ENCODE measurements at places on chromosomes 4 and X.

- DNase-seq: no peak
Observed at GRCh38 chr4:177236886-177237285, 72.8 kb upstream of the NEIL3 start.

GRCh38 chrX:110414273-110414672 is 55.6 kb downstream of the RTL9 start:
- no peak for DNase-seq

DNA sequence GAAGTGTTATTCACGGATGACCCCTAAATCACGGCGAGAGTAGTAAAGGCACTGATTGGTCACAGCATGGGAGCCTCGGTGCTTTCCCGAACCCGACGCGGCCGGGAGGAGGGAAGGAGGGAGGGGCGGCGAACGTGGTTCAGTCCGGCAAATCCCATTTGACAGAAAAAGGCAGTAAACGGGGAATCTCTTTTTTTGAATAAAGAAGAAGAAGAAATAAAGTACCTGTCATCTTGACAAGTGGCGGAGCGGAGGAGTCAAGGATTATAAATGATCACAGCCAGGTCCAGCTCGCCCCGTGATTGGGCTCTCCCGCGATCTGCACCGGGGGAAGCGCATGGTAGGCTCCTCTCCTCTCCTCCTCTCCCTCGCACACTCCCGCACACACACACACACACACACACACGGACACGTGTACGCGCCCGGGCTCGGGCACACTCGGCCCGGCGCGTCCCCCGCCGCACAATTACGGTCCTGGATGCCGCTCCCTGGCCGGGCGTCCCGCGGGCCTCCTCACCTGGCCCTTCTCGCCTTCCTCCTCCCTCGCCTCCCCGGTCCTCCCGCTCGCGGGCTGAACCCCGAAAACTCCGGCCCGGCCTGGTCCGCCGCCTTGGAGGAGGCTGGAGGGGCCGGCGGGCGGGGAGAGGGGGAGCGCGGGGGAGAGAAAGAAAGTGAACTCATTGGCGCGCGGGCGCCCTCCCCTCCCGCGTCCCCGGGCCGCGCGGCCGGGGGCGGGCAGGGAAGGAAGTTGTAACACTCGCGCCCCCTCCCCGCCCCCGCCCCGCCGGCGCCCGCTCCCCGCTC is 99.2 kb upstream of the TENM3 start:
- peak; percentile 60 for DNase-seq

DNA sequence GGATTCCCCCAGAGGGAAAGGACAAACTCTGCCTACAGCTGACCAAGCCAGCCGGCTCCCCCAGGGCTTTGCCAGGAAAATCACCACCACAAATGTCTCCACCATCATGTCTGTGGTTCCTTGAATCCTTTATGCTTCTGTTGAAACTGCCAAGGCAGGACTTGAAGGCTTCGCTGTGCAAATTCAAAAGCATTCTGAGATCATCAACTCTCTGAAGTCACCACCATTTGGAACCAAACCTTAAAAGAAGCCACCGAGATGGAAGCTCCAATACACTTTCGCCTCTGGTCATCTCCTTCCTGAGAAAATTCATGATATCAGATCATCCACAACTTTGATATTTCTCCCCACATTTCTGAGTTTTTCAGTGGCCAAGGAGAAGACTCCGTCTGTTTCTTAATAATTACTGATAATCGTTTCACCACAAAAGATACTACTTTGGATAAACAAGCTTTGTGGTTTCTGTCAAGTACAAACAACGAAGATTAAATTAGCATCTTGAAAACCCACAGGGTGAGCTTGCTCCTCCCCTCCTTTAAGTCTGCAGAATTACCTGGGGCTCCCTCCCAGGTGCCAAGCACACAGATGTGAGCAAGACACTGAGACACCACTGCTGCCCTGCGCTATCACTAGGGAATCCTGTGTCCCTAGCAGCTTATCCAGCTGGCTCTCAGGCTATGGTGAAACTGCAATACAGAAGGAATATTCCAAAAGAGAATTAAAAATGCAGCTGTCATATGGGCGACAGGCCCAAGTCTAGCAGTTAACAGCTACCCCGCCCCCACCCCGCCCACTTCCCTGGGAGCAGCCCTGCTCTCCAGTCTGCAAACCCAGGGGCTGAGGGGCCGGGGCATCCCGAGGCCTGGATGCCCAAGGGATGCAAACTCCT is 125.0 kb upstream of the TBL1X start:
- no peak for DNase-seq

DNA sequence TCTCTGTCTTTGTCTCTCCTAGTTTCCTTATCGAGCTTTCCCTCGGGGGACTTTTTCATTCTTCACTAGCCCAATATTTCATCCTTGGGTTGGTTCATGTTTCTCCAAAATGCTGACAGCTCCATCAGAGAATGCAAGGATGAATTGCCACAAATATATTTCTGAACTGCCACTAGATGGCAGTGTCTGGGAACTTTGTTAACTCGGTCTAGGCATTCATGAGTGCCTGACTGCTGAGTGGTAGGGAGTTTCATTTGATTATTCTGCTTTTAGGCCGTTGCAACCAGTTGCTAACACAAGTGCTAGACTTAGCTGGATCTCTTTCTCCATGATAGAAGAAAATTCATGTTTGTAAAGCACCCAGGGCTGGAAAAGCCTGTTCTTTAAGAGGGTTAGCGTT is 73.5 kb upstream of the RAP2C start:
- DNase-seq: peak; percentile 23

GRCh38 chr4:20408611-20409010 is 156.9 kb downstream of the SLIT2 start:
- no peak for DNase-seq

GRCh38 chr4:108796173-108796572 is 33.3 kb upstream of the ETNPPL start:
- DNase-seq: no peak

- DNase-seq: no peak
Observed at GRCh38 chr4:112706840-112707207, 69.9 kb downstream of the LARP7 start.

DNA sequence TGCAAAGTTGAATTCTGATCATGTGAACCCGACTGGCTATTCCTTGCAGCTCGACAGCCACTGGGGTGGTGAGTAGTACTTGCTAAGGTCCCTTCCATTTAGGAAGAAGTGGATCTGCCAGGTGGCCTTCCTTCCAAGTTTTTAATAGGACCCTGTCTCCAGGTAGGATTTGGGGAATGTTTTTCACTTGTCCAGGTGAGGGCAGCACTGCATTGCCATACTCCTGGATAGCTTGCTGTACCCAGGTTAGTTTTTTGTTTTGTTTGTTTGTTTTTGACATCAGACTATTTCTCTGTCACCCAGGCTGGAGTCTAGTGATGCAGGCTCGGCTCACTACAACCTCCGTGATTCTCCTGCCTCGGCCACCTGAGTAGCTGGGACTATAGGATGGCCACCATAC is 29.8 kb downstream of the SAGE1 start:
- no peak for DNase-seq

DNA sequence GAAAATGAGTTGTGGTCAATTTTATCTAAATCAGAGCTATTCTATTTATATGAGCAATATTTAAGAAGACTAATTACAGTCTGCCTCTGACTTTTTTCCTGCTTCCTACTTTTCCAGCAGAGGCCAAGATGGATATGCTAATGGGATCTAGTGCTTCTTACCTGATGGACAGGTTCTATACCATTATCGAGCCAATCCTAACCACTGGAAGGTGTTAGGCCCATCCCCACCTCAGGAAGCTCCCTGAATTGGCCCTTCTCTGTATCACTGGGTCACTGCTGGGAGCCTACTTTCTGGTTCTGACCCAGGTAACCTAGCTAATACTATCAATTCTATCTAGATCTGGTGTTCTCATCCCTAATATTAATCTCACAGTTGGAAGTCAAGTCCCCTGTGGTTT is 577 bp upstream of the YIPF7 start:
- no peak for DNase-seq

- no peak for DNase-seq
Observed at GRCh38 chr4:185721190-185722028, 90.6 kb downstream of the SORBS2 start.

GRCh38 chr4:54231768-54232688 is 2.9 kb downstream of the PDGFRA start:
- DNase-seq: no peak

- DNase-seq: no peak
Observed at GRCh38 chrX:71393919-71394318, 27.8 kb downstream of the TAF1 start.

DNA sequence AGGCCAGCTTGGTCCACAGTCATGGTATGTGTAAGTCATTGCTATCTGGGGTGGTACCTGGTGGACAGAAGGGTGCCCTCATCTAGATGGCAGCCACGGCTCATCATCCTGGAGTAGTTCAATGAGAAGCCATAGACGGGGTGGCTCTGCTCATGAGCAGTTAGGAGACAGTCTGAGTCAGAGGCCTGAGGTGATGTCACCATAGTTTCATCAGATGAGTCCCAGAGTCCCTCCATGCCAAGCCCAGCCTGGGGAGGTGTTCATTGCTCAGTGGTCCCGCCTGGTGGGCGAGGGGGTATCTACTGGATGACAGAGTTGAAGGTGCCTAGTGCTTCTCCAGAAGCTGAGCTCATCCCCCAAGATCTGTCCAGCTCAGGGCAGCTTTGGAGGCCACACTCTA is 49.8 kb downstream of the DLG3 start:
- DNase-seq: no peak

DNA sequence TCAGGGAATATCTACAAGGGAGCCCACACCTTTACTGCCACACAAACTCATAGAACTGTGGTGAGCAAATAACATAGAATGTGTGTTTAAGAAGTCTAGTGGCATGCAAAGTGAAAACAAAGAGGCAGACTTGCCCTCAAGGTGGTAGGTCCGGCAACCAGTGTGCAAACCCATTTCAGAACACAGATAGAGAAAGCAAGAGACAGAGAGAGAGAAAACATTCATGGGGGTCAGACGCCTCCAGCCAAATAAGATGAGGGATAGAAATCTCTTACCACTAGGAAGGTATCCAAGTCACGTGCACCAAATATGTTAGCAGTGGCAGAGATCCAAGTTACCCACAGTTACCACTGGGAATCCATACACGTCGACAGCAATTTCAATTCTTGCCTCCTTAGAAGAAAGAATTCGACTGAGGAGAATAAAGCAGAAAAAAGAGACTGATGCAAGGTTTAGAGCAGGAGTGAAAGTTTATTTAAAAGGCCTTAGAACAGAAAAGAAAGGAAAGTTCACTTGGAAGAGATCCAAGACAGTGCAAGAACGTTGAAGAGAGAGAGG is 252.8 kb downstream of the NAP1L3 start:
- no peak for DNase-seq

GRCh38 chr4:163703251-163703650 is 208.8 kb downstream of the TMA16 start:
- no peak for DNase-seq

DNA sequence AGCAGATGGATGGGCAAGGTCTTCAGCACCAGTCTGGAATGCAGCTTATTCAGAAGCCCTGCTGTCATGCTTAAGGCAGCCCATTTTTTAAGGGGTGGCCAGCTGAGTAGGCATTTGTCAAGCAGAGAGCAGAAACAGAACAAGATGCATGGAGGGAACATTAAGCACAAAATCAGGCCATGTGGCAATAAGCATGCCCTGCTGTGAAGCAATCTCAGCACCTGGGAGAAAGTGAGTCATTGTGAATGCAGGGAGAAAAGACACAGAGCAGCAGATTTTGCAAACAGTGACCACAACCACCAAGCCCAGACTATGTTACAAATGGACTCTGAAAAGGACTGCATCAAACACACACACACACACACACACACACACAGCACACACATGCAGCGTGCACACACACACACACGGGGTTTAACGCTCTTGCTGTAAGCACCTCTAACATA is 94.1 kb upstream of the GALNT7 start:
- peak; percentile 27 for DNase-seq

DNA sequence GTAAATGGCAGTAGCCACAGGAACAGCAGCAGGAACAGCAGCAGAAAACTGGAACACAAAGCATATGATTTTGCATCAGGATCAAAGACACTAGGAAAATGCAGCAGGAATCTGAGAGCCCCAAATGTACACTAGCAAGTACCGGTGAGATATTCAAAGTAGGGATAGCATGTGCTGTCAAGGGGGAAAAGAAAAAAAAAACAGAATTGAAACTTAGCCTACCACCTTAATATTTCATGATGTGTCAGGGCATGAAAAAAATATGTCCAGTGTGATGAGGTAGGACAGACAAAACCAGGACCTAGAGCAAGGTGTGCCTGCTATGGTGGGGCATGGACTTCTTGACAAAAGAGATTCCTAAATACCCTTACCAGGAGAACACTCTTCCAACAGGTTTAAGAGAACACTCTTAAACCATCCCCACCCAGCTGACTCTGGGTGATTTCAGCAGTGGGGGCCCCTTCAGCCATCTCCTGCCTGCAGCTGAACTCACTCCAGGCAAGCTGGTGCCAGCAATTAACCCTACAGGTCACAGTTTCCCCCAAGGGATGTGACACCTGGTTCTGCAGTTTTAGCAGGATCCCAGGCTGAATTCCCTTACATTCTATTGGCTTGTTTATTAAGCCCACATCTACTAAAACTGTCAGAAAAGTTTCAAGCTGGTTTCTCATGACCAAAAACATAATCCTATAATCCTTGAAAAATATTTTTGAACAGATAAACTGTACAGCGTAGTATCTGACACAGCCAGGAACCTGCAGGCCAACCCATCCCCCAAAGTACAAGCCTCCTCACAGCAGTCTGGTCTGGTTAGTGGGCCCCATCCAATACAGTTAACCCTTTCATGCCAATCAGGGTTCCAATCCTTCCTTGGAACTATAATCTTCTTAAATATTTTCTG is 62.9 kb upstream of the FMR1 start:
- no peak for DNase-seq

GRCh38 chrX:57565198-57565597 is 26.6 kb upstream of the ZXDB start:
- no peak for DNase-seq

DNA sequence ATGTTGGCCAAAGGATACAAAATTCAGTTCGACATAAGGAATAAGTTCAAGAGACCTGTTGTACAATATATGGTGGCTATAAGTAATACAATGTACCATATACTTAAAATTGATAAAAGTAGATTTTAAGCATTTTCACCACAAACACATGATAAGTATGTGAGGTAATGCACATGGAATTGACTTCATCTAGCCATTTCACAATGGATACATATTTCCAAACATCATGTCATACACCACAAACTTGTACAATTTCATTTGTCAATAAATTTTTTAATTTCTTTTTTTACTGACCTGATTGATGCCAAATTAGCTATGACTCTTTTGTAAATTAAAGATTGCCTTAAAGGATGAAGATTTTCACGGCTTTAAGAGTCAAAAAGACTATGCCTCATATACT is 103.1 kb upstream of the VCX2 start:
- DNase-seq: no peak

GRCh38 chrX:44529310-44529709 is 13.3 kb downstream of the FUNDC1 start:
- DNase-seq: no peak

DNA sequence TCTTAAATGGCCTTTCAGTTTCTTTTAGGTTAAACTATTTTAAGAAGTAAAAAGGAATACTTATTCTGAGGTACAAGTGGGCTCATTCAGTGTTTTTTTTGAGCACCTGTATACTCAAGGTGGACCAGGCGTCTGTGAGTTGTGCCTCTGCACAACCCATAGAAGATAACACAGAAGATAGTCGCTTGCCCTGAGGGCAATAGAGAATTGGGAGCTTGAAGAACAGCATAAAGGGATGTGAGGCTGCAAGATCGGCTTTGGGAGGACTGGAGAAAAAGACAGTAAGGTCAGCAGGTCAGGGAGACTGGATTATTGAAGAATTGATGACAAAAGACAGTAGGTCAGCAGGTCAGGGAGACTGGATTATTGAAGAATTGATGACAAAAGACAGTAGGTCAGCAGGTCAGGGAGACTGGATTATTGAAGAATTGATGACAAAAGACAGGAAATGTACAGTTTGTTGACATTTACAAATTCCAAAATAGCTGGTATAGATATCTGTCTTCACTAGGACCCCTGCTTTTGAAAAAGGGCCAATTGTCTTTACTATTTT is 3.1 kb downstream of the CPE start:
- no peak for DNase-seq

All from GM04504 (cell line).